ENCODE measurements at places on chromosomes 7 and 10.

DNA sequence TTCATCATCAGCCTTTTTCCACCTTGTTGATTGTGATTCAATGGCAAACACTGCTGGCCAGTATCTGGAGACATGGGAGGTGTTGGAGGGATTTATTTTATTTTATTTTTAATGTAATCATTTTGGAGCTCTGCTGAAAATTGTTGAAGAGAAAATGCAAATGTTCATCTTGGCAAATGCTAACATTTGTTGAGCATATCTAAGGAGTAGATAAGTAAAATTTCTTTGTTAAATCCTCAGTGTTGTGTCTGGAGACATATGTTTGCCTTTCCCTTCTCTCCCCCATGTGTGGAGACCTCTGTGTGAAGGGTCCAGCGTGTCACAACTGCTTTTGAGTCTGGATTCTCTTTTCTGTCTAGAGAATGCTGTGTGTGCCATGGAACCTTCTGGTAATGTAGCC, 300.3 kb downstream of the FZD1 start:
- DNase-seq: no peak

- DNase-seq: no peak
These were observed 446.4 kb upstream of the KLF6 start for GRCh38 chr10:4231439-4231838.

GRCh38 chr10:120131183-120131582, 238.7 kb downstream of the SEC23IP start:
- DNase-seq: no peak

DNA sequence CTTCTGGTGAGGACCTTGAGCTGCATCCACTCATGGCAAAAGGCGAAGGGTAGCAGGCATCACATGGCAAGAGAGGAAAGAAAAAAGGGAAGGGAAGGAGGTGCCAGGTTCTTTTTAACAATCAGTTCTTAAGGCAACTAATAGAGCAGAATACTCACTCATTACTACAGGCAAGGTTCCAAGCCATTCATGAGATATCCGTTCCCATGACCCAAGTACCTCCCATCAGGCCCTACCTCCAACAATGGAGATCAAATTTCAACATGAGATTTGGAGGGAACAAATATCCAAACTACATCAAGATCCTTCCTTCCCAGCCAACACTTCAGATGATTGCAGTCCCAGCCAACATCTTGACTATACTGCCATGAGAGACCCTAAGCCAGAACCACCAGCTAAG, 38.9 kb upstream of the YAE1 start:
- DNase-seq: no peak

DNA sequence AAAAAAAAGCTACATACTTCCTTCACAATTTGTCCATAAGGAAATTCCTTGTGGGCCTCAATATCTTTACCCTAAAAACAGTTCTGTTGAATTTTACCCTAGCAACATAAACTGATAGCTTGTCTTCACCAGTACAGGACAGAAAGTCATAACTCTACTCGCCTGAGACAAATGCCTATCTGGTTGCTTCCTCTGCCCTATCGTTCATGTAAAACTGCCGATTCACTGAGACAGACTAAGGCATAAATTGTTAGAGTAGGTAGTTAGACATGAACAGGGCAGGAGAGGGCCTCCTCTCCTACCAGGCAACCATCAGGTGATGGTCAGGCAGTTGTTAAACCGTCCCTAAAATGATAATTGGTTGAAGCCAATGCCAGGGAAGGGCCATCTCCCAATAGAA, 25.0 kb downstream of the IFIT3 start:
- DNase-seq: no peak

DNA sequence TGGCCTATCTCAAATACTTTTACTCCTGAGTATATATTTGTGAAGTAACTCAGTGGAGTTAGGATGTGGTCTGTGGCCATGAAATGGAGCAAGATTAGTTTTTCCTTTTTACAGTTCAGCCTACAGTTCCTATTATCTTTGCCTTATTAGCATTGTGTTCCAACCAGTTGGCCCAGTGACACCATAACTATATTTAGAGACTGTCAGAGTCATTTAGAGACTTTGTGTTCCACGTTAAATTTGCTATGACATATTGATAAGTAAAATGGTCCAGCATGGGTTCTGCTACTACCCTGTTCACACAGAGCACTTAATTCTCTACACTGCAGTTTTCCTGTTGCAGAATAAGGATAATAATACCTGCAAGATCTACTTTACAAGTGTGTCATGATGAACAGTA, 68.3 kb upstream of the RAB11FIP2 start:
- DNase-seq: no peak

GRCh38 chr10:14146501-14146900, 184.2 kb downstream of the FRMD4A start:
- no peak for DNase-seq

DNA sequence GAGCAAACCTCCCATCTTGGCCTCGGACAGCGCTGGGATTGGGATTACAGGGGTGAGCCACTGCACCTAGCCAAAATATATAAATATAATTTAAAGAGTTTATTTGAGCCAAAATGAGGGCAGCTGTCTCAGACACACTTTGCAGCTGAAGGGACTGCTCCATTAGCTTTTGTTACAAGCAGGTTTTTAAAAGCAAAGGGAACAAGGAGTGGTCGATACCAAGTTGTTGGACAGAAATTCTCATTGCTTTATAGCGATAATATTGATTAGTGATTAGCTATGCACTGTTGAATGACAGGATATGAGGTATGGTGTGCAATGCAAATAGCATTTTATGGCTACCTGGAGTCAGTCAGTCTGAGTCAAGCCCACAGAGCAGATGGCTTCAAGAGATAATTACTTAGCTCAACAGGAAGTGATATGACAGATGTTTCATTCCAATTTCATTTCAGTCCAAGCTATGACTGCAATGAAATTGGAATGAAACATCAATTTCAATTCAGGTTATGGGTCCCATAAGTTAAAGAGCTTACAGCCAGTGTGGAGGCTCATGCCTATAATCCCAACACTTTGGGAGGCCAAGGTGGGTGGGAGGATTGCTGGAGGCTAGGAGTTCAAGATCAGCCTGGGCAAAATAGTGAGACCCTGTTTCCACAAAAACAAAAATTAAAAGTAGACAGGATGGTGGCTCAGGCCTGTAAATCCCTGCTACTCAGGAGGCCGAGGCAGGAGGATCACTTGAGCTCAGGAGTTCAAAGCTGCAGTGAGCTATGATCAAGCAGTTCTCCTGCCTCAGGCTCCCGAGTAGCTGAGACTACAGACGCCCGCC, 23.1 kb downstream of the TYW1 start:
- DNase-seq: no peak
